Hematopoietic multipotent progenitor cell treated with erythropoietin and hydrocortisone succinate and interleukin-3 and kit ligand, for 8 days (in vitro differentiated cells): ENCODE measurements at places on chromosomes 3 and 15.

GRCh38 chr3:137767538-137768360 is 3.6 kb downstream of the SOX14 start:
- no peak for DNase-seq

- no peak for DNase-seq
Observed at GRCh38 chr15:38997841-38998240, 433.2 kb upstream of the RASGRP1 start.

DNA sequence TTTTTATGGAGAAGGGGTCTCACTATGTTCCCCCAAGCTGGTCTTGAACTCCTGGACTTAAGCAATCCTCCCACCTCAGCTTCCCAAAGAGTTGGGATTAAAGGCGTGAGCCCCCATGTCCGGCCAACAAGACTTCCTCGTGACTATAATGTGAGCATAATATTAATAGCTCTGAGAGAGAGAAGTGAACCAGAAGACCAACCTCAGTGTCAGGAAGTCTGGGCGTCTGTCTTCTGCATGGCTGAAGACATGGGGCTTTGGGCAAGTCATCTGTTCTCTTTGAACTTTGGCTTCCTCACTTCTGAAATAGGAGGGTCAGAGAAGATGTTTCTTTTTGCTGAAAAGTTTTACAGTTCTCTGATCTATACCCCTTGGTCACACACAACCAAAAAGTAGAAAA is 92.1 kb downstream of the SLC49A4 start:
- DNase-seq, result no peak

DNA sequence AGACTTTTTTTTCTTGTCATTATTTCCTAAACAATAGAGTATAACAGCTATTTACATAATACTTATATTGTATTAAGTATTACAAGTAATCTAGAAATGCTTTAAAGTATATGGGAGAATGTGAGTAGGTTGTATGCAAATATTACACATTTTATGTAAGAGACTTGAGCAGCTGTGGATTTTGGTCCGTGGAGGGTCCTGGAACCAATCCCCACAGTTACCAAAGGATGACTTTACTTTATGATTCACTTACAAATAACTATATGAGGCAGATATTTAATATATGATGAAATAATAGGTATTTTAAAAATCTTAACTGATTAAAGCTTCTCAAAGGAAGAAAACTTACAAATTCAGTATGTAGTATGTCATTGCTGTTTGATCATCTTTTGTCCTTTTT is 56.3 kb downstream of the PPP2R3A start:
- no peak for DNase-seq

GRCh38 chr3:97291901-97292300 is 472.7 kb upstream of the ARL6 start:
- no peak for DNase-seq

- no peak for DNase-seq
Observed at GRCh38 chr3:76369170-76369569, 583.8 kb upstream of the ZNF717 start.

DNA sequence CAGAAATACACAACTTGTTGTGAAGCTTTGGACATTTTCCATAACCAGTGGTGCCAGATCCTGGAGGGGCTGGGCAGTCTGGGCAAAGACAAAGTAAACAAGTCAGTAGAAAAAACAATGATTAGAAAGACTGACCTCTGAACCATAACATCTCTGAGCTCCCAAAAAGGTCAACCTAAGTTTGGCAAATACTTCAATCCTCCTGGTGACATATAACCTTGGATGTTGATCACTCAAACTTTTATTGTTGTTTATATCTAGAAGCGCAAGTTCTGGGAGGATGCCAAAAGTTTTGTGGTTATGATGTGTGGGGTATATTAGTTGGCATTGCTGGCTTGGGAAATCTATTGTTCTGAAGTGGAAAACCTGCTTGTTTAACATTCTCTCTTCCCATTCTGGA is 257.7 kb downstream of the DIPK2A start:
- no peak for DNase-seq

DNA sequence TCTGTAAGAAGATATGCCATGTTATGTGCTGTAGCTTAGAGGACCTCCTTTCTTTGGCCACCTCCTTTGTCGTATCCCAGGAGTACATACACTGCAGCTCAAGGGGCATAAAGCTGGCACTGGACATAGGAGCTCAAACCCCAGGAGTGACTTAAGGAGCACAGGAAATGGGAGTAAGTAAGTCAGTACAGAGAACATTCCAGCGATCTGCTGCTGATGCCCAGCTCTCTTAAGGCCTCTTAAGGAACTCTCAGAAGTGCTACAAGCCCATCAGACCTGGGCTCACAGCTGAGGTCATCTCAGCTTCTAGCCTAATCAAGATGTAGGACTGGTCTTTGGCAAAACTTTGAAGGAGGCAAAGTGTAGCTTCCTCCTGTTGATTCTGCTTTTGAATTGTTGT is 21.6 kb upstream of the ACTL6A start:
- DNase-seq, result no peak

GRCh38 chr3:30640851-30641250 is 34.5 kb downstream of the TGFBR2 start:
- DNase-seq, result peak; percentile 78

GRCh38 chr3:122697952-122698620 is 17.4 kb downstream of the PARP14 start:
- no peak for DNase-seq

- DNase-seq, result no peak
Observed at GRCh38 chr15:67061811-67062368, 3.5 kb upstream of the SMAD3 start.

DNA sequence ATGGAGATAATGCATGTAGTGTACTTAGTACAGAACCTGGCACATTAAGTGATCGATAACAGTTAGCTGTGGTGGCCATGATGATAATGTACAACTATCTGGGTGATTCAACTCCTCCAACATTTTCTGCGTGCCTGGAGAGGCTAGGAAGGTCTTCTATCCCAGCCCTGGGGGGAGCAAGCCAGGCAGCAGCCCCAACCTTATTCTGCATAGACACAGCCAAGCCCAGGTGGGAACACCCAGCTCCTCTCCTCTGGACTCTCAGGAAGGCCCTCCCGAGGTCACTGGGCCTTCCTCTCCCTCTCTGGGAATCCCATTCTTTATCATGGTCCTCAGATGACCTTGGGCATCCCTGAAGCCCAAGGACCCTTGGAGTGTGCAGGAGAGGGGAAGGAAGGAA is 5.1 kb upstream of the TLE3 start:
- DNase-seq, result no peak

DNA sequence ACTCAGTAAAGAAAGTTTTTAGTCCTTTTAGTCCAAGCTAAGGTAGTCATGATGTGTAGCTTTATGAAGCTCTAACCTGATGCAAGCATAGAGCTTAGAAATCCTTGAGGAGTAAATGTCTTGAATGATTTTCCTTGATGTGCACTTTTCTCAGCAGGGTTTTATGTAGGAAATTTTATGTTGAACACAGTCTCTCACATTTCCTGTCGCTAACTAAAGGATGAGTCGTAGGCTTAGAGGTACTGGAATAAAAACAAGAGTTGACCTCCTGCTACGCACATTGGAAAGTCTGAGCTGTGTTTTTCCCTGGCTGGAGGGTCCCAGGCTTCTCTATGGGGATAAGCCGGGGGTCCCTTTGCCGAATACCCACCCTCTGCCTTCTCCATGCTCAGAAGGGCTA is 34.7 kb upstream of the ZPLD1 start:
- no peak for DNase-seq

GRCh38 chr15:89939910-89940309 is 27.2 kb upstream of the ARPIN start:
- no peak for DNase-seq

DNA sequence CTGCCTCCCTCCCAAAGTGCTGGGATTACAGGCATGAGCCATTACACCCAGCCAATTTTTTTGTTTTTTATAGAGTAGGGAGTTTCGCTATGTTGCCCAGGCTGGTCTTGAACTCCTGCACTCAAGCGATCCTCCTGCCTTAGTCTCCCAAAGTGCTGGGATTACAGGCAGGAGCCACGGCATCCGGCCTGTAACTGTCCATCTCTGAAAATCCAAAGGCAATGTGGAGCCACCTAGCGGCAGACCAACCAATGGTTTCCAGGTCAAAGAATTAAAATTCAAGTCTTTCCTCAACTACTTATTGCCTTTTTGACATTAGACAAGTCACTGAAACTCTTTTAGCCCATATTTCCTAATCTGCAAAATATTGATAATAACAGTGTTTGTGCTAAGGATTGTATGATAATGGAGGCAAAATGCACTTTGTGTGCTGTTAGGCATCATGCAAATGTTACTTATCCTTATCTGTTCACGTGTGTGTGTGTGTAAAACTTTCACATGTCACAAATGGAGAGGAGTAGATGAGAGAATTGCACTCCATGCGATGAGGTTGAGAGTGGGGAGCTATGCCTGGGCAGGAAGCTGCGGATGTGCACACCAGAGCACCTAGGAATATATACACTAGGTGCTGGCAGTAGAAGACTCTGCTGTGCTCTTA is 48.7 kb downstream of the COL8A1 start:
- DNase-seq, result peak; percentile 50

- no peak for DNase-seq
Observed at GRCh38 chr3:188339410-188340295, 185.7 kb downstream of the LPP start.

DNA sequence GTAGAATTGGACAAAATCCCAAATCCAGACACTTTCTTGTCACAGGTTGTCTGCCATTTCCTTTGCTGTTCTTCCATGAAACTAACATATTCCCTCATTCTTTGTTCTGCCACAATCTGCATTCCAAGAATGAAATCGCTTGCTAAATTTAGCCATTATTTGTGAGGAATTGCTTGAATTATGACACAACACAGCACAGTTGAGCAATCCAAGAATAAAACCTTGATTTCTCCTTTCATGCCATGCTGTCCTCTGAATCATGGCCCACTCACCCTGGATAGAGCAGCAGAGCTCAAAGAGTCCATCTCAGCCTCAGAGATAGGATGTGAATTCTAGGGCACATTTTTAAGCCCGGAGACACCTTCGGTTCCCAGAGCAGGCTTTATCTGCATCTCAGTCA is 35.2 kb upstream of the GREM1 start:
- DNase-seq, result no peak

GRCh38 chr3:22451501-22451900 is 700.5 kb upstream of the ZNF385D start:
- DNase-seq, result no peak

DNA sequence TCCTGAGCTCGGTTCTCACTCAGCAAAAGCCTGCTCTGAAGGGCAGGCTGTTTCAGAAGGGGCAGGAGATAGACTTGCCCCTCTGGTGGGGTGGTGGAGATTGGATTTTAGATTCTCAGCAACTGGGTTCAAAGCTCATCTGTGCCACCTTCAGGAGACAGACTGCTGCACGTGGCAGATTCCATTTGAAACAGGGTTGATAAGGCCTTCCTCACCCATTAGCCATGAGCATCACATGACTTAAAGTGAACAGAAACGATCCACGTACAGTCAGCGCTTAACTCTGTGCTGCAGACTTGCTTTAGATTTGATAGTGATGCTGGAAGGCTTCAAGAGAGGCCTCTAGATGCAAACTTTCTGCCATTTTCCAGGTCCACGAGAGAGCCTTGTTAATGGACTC is 35.0 kb upstream of the MGLL start:
- DNase-seq, result peak; percentile 73

- DNase-seq, result no peak
Observed at GRCh38 chr15:79943820-79944219, 27.2 kb downstream of the BCL2A1 start.

DNA sequence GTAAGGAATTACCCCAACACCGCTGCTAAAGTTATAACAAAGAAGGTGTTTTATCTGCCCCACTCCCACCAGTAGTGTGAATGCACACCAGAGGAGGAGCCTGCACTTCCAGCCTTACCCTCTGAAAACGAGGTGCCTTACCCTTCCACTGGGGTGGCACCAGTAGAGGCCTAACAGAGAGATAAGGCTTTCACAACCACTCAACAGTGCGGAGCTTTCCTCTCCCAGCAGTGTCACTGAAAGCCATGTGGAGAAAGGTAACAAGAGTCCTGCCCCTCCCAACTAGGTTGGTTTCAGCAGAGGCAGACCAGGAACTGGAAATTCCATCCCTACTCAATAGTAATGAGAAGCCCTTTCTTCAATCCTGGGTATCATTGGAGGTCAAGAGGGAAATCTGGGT is 539.2 kb downstream of the VGLL3 start:
- DNase-seq, result no peak

DNA sequence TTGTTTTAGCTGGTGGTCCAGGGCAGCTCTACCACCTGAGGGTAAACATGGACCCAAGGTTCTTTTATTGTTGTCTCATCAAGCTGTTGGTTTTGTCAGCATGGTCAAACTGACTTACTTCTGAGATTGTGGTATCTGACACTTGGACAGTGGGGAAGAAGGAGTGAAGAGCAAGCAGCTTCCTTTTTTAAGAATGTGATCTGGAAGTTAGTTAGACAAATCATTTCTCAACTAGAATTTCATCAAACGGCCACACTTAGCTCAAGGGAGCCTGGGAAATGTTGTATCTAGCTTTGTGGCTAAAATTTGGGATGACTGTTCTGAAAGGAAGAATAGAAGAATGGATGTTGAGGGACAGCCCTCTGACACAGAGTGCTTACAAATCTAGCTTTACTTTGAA is 215.2 kb downstream of the ZNF621 start:
- no peak for DNase-seq

DNA sequence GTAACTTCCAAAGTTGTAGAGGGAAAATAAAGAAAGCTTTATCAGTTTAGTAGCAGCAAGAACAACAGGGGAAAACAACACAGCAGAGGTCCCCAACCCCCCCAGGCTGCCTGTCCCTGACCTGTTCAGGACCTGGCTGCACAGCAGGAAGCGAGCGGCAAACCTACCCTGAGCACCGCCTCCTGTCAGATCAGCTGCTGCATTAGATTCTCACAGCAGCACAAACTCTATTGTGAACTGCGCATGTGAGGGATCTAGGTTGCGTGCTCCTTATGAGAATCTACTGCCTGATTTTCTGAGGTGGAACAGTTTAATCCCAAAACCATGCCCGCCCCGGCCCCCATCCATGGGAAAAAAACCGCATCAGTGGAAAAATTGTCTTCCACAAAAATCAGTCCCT is 40.3 kb downstream of the USP50 start:
- no peak for DNase-seq

DNA sequence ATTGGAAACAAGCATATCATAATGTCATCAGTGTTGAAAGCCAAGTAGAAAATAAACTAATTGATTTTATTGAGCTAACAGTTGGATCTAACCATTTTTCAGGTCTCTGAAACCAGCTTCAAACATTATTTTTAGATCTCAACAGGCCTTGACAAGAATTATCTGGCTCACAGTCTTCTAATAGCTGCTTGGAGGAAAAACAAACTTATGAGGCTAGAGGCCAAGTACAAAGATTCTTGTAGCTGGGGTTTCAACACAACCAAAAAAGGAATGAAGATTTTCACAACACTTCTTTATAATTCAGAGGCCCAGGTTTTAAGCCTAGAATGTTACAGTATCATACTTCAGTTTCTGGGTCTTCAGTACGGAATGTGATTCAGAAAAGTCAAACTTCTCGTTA is 3.7 kb downstream of the SETMAR start:
- DNase-seq, result no peak

DNA sequence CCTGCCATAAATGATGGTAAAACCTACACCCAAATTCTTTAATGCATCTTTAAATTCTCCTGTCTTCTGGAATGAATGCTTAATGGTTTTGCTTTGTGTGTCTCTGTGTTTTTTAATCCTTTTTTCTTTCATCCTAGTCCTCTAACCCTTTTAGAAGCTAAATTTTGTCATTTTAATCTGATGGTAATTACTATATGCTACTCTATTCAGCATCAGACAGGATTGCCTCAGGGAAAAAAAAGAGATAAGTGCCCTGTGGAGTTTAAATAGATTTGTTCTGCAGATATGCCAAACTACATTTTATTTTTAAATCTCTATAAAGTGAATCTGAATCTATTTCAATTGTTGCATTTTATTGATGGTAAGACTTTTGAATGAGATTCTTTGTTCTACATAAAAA is 966.8 kb downstream of the NSUN3 start:
- DNase-seq, result no peak
